ENCODE measurements at places on chromosomes 2 and 18.

GRCh38 chr2:46643951-46644350 lies 164.6 kb downstream of the TMEM247 start:
- no peak for DNase-seq

DNA sequence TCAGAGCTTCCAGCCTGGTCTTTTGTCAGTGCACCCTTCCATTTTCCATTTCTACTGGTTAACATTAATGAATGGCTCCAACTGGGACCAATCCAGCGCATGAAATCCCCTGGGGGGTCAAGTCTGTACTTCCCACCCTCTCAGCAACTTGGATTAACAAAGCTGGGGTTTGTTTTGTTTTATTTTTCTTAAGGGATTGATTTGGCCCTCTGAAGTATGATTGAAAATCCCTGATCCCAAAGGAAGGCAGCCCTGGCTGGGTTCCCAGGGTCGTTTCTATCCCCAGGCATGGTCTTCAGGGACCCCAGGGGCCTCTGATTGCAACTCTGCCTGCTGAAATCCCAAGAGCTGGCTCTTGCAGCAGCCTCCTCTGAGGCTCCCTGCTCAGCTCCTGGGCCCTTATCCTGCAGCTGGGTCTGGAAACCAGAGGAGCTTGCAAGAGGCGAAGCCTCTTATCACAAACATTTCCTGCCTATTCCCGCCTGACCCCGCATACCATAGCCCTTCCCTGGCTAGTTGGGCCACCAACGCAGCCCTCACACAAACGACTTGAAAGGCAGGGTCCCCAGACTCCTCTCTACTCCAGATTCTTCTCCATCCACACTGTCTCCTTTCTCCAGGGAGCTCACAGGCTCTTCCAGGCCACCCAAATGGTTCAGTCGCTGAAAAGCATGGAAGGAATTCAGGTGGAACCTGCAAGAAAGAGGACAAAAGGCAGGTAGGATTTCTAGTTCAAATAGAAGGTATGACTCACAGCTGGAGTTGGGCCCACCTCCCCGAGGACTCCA lies 109.7 kb upstream of the PKDCC start:
- DNase-seq: no peak

GRCh38 chr2:236254001-236254400 lies 10.2 kb downstream of the ASB18 start:
- no peak for DNase-seq

DNA sequence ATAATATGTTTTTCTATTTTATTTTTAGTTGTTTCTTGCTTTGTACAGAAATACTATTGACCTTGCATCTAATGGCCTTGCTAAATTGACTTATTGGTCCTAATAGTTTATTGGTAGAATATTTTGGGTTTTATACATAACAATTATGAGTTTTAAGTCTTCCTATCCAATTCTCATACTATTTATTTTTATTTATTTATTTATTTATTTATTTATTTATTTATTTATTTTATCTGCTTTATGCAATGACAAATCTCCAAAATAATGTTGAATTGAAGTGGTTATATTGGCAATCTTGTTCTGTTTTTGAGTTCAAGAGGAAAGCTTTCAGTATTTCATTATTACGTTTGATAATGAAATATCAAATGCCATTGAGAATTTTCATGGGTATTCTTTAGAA lies 488.3 kb downstream of the CDH2 start:
- no peak for DNase-seq

DNA sequence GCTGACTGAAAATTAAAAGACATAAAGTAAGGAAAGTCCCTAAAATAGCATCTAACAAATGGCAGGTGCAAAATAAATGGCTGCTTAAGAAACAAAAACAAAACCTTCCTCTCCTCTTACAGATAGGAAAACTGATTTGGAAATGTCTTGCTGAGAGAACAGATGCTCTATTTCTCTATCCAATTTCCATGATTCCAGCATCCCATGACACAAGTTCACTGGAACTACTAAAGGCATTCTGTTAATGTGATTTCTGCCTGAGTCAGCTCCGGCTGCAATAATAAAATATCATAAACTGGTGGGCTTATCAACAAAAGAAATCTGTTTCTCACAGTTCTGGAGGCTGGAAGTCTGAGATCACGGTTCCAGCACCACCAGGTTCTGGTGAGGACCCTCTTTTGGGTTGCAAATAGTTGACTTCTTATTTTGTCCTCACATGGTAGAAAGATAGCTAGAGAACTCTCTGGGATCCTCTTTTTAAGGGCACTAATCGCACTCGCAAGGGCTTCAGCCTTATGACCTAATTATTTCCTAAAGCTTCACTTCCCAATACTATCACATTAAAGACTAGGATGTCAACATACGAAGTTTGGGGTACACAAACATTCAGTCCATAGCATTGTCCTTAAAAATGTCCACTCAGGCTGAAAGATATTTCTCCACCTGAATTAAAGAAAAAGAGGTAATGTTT lies 78.2 kb upstream of the GALNT3 start:
- no peak for DNase-seq

GRCh38 chr2:168742258-168742932 lies 60.0 kb upstream of the NOSTRIN start:
- no peak for DNase-seq

GRCh38 chr2:58334414-58334813 lies 93.3 kb upstream of the FANCL start:
- DNase-seq: no peak

- no peak for DNase-seq
Observed at GRCh38 chr18:13165636-13166423, 52.7 kb upstream of the LDLRAD4 start.

GRCh38 chr2:181585732-181586131 lies 71.2 kb downstream of the CERKL start:
- no peak for DNase-seq

- DNase-seq: no peak
Observed at GRCh38 chr18:59737776-59738300, 40.6 kb upstream of the CCBE1 start.

DNA sequence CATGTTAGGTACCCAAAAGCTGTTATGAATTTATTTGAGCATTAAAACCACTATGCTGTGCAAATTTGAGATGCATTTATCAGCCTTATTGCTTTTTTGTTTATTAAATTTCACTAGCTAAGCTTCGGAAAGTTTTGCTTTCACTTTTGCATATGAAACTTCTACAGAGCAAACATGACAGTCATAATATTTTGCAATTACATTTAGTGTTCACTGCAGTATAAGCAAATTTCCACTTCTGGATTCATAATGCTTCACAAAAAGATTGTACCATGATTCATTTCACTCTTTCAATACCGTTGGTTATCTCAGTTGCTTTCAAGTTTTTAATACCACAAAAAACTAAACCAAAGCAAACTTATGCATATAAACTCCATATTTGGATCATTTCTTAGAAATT lies 228.7 kb upstream of the SLC8A1 start:
- no peak for DNase-seq

GRCh38 chr2:165067643-165068486 lies 112.5 kb upstream of the SLC38A11 start:
- no peak for DNase-seq

GRCh38 chr18:2395427-2396161 lies 175.7 kb downstream of the METTL4 start:
- DNase-seq: no peak

GRCh38 chr2:170942615-170943014 lies 13.6 kb downstream of the GORASP2 start:
- no peak for DNase-seq

GRCh38 chr2:85806358-85807118 lies 52.7 kb downstream of the ATOH8 start:
- no peak for DNase-seq

DNA sequence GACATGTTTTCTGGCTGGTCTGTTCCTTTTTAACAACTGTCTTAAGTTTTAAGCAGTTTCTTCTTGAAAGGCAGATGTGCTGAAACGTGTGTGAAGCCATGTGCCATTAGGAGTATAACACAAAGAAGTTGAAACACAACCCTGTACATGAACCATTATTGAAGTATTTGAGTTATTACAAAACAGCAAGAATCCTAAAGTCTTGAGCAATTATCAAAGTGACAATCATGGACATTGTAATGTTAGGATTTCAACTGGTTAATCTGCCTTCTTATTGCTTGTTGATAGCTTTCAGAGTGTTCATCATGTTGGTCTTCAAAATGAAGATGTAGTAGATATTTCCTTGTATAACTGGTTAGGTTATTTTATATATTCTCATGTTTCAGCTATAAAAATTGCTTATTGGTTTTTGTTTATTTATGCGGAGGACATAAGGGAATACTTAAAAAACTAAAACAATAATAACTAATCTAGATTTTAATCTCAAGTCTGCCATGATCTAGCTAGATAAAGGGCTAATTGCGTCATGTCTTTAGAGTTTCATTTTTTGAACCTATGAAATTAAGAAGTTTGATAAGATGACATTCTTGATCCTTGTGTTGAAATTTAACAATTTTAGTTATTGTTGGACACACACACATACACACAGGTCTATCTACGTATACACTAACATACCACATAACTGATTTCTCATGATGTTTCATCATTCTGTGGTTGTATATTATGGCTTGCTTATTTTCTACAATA lies 21.1 kb downstream of the PPP1R1C start:
- DNase-seq: no peak

- no peak for DNase-seq
Observed at GRCh38 chr2:96265349-96265839, 403 bp downstream of the TMEM127 start.

DNA sequence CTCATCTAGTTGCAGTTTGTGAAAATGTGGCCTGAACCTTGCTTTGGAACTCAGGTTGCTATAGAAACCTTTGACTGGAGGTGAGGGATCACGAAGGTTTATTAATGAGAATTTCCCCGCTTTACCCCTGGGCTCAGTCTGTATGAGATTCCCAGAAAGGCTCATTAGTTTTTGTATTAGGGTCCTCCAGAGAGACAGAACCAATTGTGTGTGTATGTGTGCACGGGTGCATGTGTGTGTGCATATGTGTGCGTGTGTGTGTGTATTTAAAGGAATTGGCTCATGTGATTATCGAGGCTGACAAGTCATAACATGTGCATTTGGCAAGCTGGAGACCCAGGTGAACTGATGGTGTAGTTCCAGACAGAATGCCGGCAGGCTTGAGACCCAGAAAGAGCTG lies 113.8 kb upstream of the DLX2 start:
- DNase-seq: no peak

DNA sequence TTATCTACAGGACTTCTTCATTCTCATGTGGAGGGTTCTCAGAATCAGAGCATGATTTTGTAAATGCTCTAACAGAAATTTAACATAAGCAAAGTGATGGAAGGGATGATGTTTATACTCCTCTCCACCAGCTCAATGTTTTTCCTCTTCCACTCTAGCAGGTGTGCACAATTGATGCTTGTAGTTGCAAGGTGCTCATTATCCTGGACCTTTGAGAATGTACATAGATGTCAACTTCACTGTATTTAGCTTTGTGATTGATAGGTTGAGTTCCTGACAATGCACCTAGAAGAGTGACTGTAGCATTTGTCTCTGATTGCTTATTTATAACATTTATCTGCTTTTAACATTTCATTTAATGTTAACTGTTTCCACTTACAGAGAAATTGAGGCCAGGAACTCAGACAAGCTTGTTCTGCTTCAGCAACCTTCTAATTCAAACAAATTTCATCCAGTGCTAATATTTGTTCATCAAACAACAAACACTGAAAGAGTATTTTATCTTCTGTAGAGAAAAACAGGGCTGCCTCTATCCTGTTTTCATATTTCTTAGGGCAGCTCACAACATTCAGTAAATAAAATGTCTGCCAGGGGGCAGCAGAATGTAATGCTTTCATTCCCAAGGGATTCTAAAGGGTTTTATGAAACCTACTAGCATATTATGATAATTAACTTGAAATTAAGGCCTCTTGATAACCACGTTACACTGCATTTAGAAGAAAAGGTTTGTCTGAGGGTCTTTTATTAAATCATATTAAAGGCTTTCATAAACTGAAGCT lies 127.9 kb upstream of the NOL4 start:
- no peak for DNase-seq

GRCh38 chr2:70526126-70526525 lies 27.5 kb downstream of the TGFA start:
- no peak for DNase-seq

- DNase-seq: no peak
Observed at GRCh38 chr2:80476535-80477117, 172.1 kb upstream of the LRRTM1 start.

DNA sequence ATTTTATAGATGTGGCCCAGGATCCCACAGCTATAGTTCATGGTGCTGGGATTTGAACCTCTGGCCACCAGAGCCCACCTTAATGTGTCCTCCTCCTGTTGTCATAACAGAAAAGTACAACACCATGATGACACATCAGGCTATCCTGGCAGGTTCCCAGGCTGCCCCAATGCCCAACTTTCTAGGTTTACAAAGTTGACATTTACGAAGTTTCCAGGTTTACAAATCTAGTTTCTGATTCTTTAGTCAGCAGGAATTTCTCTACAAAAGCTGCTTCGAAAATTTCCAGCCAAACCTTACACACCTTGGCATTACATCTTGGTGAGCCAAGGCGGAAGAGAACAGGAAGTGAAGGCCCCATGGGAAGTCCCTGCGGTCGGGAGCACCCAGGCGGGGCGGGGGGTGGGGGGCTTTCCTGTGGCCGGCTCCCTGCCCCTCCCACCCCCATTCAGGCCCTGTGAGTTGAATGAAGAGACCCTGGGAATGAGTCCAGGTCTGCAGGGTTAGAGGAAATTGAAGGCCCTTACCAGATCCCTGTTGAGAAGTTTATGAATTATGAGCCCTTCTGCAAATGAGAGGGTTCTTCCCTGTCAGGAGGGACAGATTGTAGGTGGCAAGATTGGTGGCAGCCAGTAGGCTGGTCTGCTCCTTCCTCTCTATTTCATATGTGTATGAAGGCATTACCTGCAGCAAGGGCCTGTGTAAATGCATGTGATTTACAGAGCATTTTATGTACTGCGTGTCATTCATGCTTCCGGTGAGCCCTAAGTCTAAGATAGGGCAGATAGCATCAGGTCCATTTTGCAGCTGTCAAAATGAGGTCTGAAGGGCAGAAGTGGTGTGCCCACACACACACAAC lies 11.1 kb upstream of the IL1RN start:
- DNase-seq: peak; percentile 57

GRCh38 chr2:231018184-231018583 lies 19.1 kb upstream of the C2orf72 start:
- no peak for DNase-seq

DNA sequence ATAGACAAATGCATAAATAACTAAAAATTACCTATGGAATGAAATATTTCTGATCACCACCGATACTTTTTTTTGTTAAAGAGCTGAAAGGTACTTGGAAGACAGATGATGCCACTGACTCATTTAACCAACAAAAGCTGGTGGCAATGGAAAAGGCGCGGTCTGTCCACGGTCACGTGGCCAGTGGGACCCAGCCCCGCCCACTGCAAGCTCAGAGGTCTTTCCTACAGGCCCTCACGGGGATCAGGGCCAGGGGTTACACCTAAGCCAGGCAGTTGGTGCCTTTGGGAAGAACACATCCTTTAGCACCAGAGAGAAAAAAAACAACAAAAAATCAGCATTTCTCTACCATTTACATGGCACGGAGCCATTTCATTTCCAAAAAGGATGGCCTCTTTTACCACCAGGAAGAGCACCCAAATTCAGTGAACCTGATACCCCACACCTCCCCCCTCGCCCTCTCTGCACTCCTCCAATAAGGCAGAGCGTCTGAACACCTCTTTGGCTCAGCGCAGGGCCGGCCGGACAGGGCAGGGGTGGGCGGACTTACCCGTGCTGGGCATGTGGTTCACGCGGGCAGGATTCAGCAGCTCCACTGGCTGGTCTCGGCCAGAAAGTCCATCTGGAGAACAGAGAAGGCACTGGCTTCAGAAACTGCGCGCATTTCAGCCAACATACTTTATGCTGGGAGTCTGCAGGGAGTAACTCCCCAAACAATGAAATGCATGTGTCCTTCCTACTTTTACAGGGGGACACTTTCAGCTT lies 164.6 kb downstream of the HDAC4 start:
- DNase-seq: no peak

GRCh38 chr2:78351208-78351607 lies 674.3 kb upstream of the REG3G start:
- no peak for DNase-seq
